ENCODE measurements at places on chromosomes 4 and X.

DNA sequence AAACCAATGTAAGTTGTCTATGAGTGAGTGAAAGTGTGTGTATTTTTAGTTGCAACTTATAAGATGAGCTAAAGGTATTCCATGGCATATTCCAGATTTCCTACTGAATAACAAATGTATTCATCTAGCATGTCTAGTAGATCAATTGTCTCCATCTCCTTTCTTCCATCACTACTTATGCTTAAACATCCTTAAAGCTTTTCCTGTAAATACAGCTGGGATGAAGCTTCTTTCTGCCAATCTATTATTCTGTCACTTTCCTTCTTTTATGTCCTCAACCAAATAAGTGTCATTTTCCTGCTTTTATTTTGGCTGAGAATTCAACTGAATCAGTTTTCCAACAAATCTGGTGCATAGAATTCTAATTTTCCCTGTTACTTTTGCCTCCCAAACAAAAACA lies 136.3 kb downstream of the COL25A1 start:
- DNase-seq: no peak

DNA sequence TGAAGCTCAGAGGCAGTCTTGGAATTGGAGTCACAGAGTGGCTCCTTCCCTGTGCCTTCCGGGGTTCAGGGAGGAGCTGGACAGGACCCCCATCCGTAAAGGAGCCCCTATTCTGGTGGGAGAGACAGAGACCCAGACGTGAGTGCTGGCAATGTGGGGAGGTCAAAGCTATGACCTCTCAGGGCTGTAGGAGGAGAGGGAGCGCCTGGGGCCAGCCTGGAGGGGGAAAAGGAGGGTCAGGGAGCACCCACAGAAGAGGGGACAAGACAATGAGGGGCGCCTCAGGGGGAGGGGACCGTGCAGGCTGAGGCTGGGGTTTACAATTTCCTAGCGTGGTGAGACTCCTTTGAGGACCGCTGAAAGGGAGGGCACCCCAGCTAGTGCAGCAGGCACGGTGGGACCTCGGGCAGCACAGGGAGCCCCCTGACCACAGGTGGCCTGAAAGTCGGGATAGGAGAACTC lies 97.9 kb upstream of the LRPAP1 start:
- DNase-seq: no peak

DNA sequence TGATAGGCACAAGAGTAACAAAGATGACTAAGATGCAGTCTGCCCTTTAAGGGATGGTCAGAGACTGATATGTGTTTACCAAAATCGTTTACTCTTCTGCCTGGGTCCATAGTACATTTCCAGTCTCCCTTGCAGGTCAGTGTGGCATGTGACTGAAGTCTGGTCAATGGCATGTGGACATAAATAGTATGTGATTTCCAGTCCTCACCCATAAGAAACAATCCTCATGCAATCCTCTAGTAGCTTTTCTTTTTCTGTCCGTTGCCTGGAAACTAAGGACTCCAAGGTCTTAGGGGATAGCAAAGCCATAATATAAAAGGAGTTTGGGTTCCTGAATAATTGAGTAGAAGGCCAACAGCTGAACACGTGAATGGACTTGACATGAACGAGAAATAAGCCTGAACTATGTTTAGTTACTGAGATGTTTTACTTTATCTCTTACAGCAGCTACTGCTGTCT lies 1.1 kb downstream of the SLC9B2 start:
- no peak for DNase-seq

DNA sequence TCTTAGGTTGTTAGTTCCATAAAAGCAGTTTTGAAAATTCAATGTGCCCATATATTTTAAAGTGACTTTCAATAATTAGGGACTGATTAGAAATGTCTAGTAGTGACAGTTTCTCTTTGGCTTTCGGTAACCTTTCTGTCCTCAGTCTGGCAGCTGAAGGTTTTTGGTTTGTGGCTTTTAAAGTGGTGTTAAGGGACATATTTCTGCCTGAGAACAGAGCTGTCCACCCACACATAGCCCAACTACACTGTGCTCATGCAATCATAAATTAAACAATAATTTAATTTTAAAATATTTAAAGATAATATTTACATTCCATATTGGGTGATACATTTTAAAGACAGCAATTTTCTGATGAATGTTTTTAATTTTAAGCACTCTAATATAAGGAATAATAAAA lies 335.0 kb upstream of the TENM3 start:
- DNase-seq: no peak

GRCh38 chr4:9703391-9703790 lies 78.0 kb upstream of the DRD5 start:
- DNase-seq: peak; percentile 22

- DNase-seq: no peak
Measured at GRCh38 chr4:76305033-76305687, 1.4 kb upstream of the STBD1 start.

- no peak for DNase-seq
Measured at GRCh38 chrX:154378059-154378798, 866 bp upstream of the EMD start.

GRCh38 chr4:153782581-153782980 lies 6.3 kb downstream of the SFRP2 start:
- DNase-seq: no peak

GRCh38 chr4:45346816-45347435 lies 620.6 kb upstream of the GNPDA2 start:
- DNase-seq: no peak

DNA sequence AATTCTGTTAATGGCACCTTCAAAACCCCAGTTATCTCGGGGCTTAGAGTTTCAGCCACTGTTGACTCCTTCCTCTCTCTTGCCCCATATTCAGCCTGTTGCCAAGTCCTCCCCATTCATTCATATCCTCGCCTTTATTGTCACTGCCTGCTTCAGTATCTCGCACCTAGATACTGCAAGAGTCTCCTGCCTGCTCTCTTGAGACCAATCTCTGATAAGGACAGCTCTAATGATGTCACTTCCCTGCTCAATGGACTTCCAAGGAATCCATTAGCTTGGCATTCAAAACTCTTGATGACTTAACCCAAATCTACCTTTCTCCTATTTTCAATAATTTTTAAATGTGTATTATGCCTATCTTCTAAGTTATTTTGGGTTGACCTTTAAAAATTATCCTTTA lies 1.1 kb upstream of the UBE2A start:
- DNase-seq: no peak

DNA sequence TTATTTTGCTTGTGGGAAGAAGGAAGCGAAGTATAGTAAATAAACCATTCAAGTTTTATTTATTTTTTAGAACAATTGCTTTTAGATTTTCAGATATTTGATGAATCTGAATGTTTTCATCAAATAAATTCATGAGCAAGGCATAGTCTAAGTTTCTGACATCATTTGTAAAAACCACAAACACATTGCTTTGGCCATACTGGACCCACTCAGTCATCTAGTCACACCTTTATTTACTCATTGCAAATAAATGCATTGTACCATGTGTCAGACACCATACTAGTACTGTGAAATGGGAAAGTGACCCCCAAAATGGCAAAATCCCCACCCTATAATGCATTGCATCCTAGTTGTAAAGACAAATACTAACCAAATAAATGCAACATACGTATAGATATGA lies 449.1 kb upstream of the SMIM31 start:
- no peak for DNase-seq

- no peak for DNase-seq
Measured at GRCh38 chrX:31355206-31355955, 283.5 kb upstream of the FTHL17 start.

- DNase-seq: no peak
Measured at GRCh38 chrX:42597481-42597880, 180.5 kb downstream of the PPP1R2C start.

- no peak for DNase-seq
Measured at GRCh38 chr4:105911426-105911825, 16.2 kb downstream of the NPNT start.

GRCh38 chr4:83267121-83267829 lies 17.3 kb downstream of the COQ2 start:
- DNase-seq: no peak

- DNase-seq: no peak
Measured at GRCh38 chrX:119442286-119442685, 26.0 kb upstream of the SLC25A5 start.

DNA sequence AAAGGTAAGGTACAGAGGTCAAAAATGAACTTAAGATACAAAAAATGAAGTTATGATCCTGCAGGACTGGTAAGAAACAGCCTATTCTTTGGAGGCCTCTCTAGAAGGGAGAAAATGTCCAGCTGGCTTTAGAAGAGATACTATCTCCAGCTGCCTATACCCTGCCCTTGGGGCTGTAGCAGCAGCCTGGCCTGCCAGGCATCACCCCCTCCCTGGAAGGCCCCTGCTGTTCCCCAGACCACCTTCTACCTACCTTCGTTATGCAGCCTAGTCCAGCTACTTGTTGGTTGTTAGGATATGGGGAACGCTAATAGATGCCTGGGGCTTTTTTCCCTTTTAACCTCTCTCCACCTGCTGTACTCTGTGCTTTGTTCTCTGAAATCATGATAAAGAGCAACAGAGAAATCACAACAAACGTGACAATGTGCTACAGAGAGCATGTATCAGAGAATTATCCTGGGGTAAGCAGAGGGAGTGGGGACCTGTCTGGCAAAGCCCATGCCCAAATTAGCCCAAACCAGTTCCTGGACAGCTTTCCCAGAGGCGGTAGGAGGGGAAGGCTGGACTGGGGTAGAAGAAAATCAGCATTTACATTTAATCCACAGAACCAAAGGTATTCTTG lies 34.5 kb downstream of the FRMD7 start:
- DNase-seq: no peak

Data from activated gamma-delta T cell treated with anti-CD3 and anti-CD28 coated beads, Interleukin-2, amount 50 U/mL, for 16 hours (primary cell).